ENCODE measurements at places on chromosomes 6 and 20.

DNA sequence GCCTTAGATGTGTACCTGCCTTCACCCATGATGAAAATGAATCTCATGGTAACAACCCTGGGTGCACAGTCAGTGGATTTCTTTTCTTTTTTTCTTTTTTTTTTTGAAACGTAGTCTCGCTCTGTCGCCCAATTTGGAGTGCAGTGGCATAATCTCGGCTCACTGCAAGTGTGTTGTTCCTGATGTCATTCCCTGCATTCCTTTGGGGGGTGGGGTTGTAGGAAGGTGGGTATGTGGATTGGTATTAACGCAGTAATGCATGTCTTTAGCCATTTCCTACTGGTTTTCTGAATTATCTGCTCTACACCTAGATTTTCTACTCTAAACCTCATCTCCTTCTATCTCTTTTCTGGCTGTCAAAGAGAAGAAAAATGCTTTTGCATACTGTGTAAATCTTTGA is 146.6 kb downstream of the RNF144B start:
- DNase-seq: peak; percentile 37

GRCh38 chr6:423799-424345 is 32.3 kb downstream of the IRF4 start:
- DNase-seq: peak; percentile 42

GRCh38 chr6:21636876-21637275 is 43.3 kb downstream of the SOX4 start:
- no peak for DNase-seq

DNA sequence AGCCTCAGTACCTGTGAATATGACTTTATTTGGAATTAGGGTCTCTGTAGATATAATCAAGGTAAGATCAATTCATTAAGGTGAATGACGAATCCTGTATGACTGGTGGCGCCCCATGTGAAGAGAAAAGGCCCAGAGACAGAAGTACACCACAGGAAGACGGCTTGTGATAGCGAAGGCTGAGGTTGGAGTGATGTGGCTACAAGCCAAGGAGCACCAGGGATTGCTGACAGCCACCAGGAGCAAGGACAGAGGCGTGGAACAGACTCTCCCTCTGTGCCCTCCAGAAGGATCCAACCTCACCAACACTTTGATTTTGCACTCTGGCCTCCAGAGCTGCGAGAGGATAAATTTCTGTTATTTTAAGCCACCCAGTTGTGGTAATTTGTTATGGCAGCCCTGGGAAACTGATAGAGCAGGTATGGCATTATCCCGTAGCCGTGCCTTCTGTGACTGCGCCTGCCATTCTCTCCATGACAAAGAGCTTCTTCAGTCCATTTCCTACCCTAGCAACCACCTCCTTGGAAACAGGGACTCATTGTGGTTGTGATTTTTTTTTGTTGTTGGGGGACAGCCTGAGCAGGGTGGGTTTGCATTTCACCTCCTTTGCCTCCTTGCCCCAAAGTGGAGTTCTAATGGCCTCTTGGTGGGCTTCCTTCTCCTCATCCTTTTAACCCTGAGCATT is 29.6 kb downstream of the PTK7 start:
- DNase-seq: peak; percentile 63

GRCh38 chr6:138465007-138465645 is 34.2 kb downstream of the NHSL1 start:
- peak; percentile 17 for DNase-seq

GRCh38 chr6:54876365-54876764 is 29.8 kb downstream of the FAM83B start:
- no peak for DNase-seq

GRCh38 chr6:31622684-31623091 is 2.2 kb downstream of the PRRC2A start:
- DNase-seq: no peak

- DNase-seq: no peak
These were observed 4.7 kb downstream of the ADA start for GRCh38 chr20:44646641-44647274.

DNA sequence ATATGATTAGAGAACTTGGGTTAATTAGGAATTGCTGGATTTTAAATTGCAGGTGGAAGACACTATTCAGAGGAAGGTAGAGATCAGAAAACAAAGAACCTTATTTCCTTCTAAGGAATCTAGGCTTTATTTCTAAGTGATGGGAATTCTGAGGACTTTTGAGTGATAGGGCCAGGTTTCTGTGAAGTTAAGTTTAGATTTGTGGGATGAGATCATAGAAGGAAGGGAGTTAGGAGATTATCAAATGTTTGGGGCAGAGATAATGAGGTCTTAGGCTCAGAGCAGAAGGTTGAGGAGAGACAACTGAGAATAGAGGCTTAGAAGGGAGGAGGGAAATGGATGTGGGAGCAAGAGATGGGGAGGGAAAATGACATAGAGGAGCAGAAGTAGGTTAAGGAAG is 109.7 kb upstream of the MMS22L start:
- DNase-seq: no peak

GRCh38 chr6:29626948-29627754 is 5.8 kb downstream of the GABBR1 start:
- DNase-seq: no peak
